T-helper 17 cell (primary cell): ENCODE measurements at places on chromosomes 2 and 18.

GRCh38 chr2:235377176-235377575 lies 116.7 kb upstream of the AGAP1 start:
- no peak for DNase-seq

GRCh38 chr18:10490401-10491165 lies 35.2 kb upstream of the NAPG start:
- DNase-seq: peak; percentile 17

- no peak for DNase-seq
Observed at GRCh38 chr2:64745562-64745961, 91.8 kb upstream of the SERTAD2 start.

DNA sequence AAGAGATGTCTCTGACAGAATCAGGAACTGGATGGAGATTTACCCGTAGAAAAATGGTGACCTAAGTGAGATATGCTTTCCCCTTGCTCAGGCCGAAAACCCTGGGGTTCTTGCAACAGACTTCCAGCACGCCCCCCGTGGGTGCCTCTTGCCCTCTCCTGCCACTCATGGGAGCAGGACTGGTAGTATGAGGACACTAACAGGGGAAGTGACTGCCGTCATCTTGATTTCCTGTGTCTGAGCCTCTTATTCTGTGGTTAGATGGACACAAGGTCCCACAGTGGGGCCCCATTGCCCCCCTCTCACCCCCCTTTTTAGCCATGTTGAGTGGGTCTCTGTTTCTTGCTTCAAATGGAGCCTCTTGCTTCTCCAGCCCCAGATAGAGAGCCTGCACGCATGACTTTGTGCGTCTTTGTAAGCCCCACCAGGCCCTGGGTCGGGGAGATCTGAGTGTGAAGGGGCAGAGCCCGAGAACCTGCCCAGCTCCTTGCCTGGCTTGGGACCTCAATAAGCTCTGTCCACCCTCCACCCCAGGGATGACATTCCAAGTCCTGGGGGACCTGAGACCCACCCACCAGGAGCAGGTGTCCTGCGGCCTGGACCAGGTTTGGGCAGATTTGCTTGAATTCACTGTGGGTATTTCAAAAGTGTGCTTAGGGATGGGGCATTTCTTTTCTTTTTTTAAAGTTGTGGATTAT lies 12.6 kb downstream of the GNLY start:
- no peak for DNase-seq

DNA sequence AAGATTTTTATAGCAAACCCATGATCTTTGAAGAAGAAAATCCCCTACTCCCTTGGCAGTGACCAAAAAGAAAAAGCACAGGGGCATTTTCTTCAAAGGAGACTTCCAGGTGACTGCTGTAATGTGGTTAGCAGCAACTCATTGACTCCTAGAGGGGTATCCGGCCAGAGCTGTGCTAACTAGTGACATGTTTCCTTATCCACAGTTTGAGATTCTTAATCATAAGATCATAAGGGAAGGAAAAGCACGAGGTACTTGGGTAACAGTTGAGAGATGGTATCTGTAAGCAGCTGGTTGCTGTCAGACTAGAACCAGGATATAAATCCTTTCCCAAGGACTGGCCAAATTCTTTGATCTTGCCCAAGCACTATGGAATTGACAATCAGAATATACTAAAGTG lies 124.7 kb downstream of the MREG start:
- DNase-seq: no peak

DNA sequence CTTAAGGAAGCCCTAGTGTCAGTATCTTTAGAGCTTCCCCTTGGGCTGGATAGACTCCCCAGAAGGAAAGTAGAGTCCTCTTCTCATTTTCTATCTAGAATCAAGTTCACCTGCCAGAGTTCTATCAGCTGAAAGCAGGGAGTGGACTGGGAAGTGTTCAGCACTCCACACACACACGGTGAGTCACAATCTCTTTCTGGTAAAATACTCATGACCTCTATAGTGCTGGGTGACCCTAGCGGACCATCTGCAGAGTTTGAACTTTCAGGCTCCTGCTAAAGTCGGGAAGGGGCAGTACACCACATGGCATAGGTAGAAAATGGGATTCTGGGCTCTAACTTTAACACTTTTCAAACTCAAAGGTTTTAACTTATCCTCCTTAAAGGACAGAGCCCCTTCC lies 43.3 kb downstream of the SAP130 start:
- DNase-seq: no peak

DNA sequence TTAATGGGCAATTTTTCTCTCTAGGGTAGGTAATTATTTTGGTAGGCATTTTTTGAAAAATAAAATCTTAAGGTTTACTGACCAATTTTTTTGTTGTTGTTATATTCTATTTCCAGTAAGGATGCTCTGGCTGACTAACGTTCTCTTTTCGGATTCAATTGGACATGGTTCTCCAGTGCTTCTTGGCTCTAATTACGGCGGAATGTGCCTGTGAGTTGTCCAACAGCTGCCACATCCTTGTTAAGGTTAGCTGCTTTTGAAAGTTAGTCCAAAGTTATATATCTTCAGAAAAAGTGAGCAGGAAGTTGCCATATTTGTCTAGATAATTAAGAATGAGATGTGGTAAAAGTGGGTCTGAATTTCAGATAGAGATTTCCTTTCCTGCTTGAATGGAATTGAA lies 45.8 kb upstream of the SMIM21 start:
- no peak for DNase-seq

GRCh38 chr2:239777219-239777618 lies 247.9 kb downstream of the NDUFA10 start:
- no peak for DNase-seq

- no peak for DNase-seq
Observed at GRCh38 chr2:24920809-24921441, 888 bp upstream of the ADCY3 start.

DNA sequence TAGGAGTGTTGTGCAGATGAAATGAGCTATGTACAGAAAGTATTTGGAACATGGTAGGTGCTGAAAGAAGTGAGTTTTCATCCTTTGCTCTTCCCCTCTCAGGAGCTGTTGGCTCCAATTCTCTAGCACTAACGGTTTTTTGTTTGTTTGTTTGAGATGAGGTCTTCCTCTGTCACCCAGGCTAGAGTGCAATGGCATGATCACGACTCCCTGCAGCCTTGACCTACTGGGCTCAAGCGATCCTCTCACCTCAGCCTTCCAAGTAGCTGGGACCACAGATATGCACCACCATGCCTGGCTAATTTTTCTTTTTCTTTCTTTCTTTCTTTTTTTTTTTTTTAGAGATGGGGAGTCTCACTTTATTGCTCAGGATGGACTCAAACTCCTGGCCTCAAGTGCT lies 12.8 kb downstream of the ABCG5 start:
- DNase-seq: no peak

GRCh38 chr2:186348200-186348599 lies 137.9 kb upstream of the ZC3H15 start:
- DNase-seq: no peak
